ENCODE measurements at places on chromosomes 1 and 21. TPM values are rescaled to one million over a fixed set of nuclear protein-coding genes. Genes with fewer than 3 reads are reported as not detected.

The AMY2A gene
- total RNA-seq, result not detected

The POLR3GL gene
- 43.4 TPM for total RNA-seq

The FAM167B gene
- 1.4 TPM for total RNA-seq

The PPFIA4 gene
- 215 TPM for total RNA-seq

The WNT3A gene
- not detected for total RNA-seq

The CD1E gene
- total RNA-seq, result not detected

The KCNJ15 gene
- total RNA-seq, result not detected

The LUZP1 gene
- 19.7 TPM for total RNA-seq

The CYP4B1 gene
- total RNA-seq, result not detected

The KISS1 gene
- total RNA-seq, result 1.4 TPM

The AADACL3 gene
- total RNA-seq, result not detected

The LRRC71 gene
- total RNA-seq, result 0.11 TPM

The CLCA1 gene
- not detected for total RNA-seq

The B3GALT6 gene
- total RNA-seq, result 58.9 TPM

The KRTAP21-2 gene
- not detected for total RNA-seq

The MED8 gene
- 31.3 TPM for total RNA-seq

The GREM2 gene
- 11.6 TPM for total RNA-seq

The MAEL gene
- total RNA-seq, result 0.11 TPM

The TMEM51 gene
- total RNA-seq, result 40.9 TPM

The CD5L gene
- not detected for total RNA-seq

The OLIG2 gene
- 0.09 TPM for total RNA-seq

The NTMT2 gene
- not detected for total RNA-seq

The FALEC gene
- total RNA-seq, result not detected

All from cardiac muscle cell (in vitro differentiated cells and primary cell).